ENCODE measurements at places on chromosomes 2 and 18.
A peak's percentile ranks its signal among the peaks of the same experiment; 100 is the strongest.

- DNase-seq, result no peak
Measured at GRCh38 chr2:9652898-9653479, 22.2 kb upstream of the YWHAQ start.

DNA sequence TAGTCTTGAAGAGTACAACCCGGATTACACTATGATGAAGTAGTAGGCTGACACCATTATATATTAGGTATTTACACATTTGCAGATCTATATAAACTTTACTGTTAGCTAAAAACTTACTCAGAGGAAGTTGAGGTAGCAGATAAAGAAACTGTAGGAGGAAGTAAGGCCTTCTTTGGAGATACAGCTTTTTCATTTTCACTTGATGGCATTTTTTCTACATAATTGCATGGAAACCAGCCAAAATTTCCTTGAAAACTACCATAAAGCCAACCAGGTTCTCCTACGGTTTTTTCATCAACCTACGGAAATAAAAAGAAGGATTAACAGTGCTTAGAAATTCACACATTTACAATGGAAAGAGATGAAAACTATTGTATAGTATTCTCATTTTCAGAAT, 86.6 kb downstream of the FAM228A start:
- no peak for DNase-seq

GRCh38 chr2:118224895-118225311, 136.6 kb downstream of the INSIG2 start:
- DNase-seq, result peak; percentile 25

GRCh38 chr2:98180456-98180855, 93.5 kb downstream of the VWA3B start:
- no peak for DNase-seq

GRCh38 chr2:71784734-71785511, 331.6 kb downstream of the DYSF start:
- DNase-seq, result no peak

GRCh38 chr2:2691419-2691818, 360.3 kb upstream of the MYT1L start:
- no peak for DNase-seq

- no peak for DNase-seq
Measured at GRCh38 chr18:57027190-57027708, 119.6 kb upstream of the BOD1L2 start.

GRCh38 chr2:20071397-20072383, 20.3 kb upstream of the LAPTM4A start:
- no peak for DNase-seq

DNA sequence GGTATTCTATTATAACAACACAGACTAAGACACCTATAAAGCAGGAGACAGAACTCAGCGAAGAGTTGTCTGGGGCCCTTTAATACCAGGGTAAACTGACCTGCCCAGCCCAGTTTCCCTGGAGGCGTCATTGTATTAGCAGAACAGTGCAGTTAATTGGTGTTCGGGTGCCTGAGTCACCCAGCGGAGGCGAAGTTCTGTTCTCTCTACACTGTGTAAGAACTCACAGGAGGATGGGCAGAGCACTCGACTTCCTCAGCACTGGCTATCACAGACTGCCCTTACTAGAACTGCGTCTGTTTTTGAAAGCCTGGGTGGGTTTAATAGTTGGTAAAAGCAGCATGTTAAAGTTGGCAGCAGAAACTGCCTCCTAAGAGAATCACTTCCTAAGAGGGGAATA, 106.5 kb upstream of the ATP8B1 start:
- no peak for DNase-seq

DNA sequence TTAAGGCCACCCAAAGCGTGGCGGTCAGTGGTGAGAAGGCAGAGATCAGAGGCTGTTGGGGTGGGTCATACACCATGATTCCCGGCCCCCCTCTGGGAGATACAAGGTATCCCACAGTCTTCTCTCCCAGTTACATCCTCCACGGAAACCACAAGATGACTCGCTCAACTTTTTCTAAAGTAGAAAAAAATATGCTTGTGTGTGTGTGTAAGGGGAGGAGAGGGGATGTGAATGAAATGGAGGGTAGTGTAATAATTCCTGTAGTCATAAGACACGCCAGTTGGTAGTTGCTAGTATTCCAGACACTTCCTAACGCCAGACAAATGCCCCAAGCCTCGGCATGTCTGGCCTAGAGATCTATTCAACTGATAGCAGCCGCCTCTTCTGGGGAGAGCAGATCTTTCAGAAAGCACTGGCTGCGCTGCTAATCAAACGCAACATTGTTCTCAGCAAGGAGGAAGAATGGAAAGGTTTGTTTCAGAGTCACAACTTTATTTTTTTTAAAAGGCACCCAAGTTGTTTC, 143.5 kb downstream of the TGIF1 start:
- DNase-seq, result no peak

- peak; percentile 82 for DNase-seq
Measured at GRCh38 chr2:85852937-85853498, 35.8 kb downstream of the ST3GAL5 start.

- DNase-seq, result no peak
Measured at GRCh38 chr2:188308483-188308882, 16.8 kb downstream of the GULP1 start.

Measured in CD4-positive, alpha-beta T cell treated with Interferon alpha-2 for 1 hour (primary cell).